T follicular helper cell (primary cell): ENCODE measurements at places on chromosomes 3 and 15.

- no peak for DNase-seq
These were observed 176.9 kb downstream of the TNIK start for GRCh38 chr3:171283183-171283847.

GRCh38 chr3:128369881-128370642 lies 96.6 kb downstream of the DNAJB8 start:
- no peak for DNase-seq

DNA sequence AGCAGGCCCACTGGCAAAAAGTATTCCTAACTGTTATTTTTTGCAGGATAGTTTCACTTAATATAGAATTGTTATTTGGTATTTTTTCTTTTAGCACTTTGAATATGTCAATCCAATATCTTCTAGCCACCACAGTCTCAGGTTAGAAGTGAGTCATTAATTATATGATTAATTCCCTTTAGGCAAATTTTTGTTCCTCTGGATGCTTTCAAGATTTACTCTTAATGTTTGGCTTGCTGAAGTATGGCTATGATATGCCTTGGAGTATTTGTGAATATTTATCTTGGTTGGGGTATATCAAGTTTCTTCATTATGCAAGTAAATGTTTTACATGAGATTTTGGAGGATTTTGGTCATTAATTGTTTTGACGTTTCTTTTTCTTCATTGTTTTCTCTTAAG lies 152.1 kb upstream of the ALCAM start:
- DNase-seq = no peak

DNA sequence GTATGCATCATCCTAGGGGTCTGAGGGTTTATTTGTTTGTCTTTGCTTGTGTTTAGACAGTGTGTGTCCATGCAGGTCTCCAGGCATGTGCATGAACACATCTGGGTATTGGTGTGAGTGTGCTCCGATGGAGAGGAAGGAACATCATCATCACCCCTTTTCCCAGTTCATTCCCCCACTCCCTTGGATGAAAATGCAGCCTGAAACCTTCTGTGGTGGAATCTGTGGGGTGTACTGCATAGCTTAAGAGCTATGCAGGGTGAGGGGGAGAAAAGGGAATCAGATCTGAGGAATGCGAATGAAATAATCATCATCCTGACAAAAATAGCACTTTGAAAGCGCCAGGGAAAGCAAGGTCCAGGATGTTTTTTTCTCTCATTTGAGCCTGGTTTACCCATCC lies 520.1 kb downstream of the NTRK3 start:
- DNase-seq = no peak

GRCh38 chr3:976006-976405 lies 116.8 kb upstream of the CNTN6 start:
- DNase-seq = no peak

- DNase-seq = no peak
These were observed 186.7 kb downstream of the SSR3 start for GRCh38 chr3:156368189-156368588.

- no peak for DNase-seq
These were observed 48.0 kb downstream of the B3GNT5 start for GRCh38 chr3:183300996-183301562.

- DNase-seq = no peak
These were observed 39.7 kb downstream of the C3orf62 start for GRCh38 chr3:49237344-49237743.

DNA sequence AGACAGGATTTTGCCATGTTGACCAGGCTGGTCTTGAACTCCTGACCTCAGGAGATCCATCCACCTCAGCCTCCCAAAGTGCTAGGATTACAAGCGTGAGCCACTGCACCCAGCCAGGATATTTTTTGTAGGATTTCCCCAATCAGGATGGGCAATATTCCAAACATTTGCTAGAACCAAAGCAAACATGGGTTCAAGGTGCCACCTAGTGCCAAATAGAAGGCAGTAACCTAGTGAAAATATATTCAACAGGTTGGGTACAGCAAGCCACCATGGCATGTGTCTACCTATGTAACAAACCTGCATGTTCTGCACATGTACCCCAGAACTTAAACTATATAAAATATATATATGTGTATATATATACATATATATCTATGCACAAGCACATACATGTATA lies 185.9 kb upstream of the CADM2 start:
- no peak for DNase-seq

DNA sequence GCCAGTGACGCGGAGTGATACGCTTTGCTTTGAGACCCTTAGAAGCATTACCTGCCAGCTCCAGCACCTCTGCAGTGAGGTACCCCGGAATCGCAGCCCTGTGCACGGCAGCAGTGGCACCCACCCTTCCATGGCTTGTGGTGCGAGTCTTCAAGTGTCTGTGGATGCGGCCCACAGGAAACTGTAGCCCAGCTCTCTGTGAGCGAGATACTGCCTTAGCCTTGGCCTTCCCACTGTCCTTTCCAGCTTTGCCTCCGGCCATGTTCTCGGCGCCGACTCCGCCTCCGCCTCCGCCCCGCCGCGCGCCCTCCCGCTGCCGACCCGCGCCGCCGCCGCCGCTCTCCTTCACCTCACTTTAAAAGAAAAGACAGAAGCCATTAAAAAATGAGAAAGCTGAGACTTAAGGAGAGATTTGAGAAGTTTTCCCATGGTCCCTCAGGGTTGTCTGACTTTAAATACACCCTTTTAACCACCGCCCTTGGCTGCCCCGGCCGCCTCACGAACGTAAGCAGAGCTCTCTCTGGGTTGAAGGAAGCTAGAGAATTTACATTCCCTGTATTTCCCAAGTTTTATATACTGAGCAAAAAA lies 78.5 kb upstream of the FAM174B start:
- no peak for DNase-seq

DNA sequence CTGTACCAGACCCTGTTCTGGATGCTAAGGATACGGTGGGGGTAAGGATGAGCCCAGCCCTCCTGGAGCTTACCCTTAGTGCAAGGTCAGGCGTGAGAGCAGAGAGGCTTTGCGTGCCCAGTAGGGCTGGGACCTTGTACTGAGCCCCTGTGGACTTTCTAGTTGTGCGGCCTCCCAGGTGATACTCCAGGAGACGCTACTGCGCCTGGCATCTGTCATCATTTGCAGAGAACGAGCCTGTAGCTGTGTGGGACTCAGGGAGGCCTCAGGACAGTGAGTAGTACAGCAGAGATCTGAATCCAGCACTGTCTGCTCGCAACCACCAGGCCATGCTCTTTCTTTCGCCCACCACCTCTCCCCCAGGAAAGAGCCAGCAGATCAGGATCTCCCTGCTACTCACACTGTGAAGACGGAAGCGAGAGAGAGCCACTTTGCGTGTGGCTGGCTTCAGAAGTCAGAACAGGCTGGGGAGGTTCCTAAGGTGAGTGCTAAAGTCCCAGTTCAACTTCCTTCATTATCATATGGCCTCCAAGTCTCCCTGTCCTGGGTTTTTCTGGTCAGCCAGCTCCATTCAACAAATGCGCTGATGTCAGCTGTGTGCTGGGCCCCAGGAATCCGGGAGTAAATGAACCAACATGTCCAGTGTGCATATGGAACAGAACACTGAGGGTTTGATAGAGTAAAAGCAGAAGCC lies 38.2 kb upstream of the ITGA11 start:
- DNase-seq = no peak

DNA sequence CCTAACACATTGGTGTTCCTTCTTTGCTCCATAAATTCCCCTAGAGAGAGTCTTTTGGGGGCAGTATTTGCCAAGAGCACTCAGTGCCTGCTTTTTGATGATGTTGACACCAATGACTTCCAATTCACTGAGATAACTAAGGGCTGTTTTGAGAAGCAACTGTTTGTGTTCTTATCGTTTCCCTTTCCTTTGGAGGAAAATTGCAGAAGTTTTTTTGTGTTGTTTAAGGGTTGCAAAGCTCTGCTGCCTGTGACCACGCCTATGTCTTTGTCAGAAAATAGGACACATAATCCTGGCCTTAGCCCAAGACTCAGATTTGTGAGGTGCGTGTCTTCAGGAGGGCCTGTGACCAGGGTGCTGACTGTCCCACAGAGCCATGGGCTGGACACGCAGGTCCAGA lies 99.6 kb downstream of the FAM43A start:
- DNase-seq = no peak

GRCh38 chr3:106466881-106467280 lies 598.1 kb upstream of the CBLB start:
- DNase-seq = no peak

DNA sequence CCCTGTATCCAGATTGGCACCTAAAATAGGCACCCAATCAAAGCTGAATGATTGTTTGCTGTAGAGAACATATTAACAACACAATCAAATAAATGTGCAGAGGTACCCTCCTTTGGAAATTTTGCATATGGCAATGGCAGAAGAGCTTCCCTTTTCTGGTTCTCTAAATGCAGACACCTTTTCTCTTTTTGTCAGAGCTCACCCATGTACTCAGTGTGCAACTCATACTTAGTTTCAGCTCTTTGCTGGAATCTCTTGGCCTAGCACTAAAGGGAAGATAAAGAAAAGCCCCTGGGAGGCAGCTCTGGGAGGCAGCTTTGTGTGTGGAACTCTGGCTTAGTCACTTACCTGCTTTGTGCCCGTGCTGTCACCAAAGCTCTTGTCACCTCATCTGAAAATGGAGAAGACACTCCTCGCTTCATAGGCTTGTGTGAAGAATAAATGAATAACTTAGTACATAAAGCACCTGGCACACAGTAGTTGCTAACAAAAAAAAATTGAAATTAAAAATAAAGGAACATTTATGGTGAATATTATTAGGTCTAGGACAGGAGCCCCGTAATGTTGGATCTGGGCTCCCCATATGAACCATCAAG lies 28.8 kb downstream of the ST6GAL1 start:
- DNase-seq = no peak

DNA sequence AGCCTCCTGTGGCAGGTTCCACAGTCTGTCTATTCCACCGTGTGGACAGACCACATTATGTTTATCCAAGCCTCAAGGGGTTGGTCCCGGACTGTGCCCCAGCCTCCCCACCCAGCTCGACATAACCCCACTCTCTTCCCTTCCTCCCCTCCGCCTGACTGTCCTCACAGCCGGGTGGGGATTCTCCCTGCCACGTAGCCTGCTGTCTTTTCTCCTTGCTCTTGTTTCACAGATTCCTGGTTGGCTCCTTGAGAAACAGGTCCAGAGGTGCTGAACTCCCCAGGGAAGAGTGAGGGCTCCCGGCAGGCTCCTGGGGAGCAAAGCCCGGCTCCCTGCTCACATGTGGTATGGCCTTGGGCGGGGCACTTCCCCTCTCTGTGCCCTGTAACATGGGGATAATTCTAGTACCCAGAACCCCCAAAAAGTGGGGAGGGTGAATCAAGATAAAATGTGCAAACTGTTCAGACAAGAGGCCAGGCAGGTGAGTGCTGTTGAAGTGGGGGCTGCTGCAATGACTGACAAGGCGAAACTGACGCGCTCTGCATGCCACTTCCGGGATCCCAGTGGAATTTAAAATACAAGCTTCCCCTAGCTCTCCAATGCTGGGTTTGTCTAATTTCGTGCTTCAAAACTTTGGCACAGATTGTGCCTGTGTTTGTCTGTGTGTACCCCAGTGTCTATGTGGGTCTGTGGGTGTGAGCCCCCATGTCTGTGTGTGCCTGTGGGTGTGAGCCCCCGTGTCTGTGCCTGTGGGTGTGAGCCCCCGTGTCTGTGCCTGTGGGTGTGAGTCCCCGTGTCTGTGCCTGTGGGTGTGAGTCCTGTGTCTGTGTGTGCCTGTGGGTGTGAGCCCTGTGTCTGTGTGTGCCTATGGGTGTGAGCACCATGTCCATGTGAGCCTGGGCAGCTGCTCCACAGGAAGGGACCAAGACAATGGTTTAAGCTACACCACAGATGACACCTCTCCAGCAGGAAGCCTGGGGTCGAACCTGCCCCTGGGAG lies 160.6 kb upstream of the IQSEC1 start:
- DNase-seq = no peak

- no peak for DNase-seq
These were observed 50.3 kb downstream of the LRIG1 start for GRCh38 chr3:66450390-66451022.

DNA sequence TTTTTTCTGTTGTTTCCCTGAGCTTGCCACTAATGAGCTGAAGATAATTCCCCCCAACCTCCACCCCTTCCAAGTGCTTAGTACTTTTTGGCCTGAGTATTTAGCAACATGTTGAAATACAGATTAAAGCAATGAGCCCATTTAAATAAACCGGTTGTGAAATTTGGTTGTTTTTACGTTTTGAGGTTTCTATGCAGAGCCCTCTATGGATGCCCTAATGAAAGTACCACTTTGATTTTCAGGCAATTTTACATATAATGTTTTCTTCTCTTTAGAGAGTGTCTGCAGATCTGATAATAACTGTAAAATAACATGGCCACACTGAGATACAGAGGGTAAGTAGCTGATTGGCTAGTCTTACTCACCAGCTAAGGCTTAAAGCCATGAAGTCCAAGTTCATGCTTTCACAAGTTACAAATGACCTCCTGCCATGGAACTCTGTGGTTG lies 139.4 kb upstream of the SLC7A14 start:
- no peak for DNase-seq

GRCh38 chr3:78988324-78988723 lies 779.5 kb downstream of the ROBO1 start:
- no peak for DNase-seq

DNA sequence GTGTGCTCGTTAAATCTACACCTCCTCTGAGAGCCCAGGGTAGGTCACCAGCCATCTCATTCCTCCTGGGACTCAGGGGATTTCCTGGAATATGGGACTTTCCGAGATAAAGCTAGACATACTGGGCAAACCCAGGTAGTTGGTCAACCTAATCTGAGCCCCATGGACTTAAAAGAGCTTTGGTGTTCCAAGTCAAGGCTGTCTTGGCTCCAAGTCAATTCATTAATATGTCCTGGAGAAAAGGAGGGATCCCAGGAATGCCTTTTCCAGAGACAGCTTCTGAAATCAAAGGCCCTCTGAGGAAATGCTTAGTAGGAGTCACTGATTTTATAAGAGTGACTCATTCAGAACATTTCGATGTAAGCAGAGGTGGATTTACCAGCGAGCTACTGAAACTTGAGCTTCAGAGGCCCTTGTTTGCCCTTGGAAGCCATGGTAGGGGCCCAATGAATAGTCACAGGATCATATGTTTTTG lies 137.3 kb upstream of the UBE2E1 start:
- no peak for DNase-seq

- no peak for DNase-seq
These were observed 25.9 kb upstream of the SPRED1 start for GRCh38 chr15:38226608-38227266.

- no peak for DNase-seq
These were observed 808.0 kb upstream of the NR2F2 start for GRCh38 chr15:95522533-95522932.

- no peak for DNase-seq
These were observed 21.4 kb upstream of the PRTG start for GRCh38 chr15:55764398-55764797.

DNA sequence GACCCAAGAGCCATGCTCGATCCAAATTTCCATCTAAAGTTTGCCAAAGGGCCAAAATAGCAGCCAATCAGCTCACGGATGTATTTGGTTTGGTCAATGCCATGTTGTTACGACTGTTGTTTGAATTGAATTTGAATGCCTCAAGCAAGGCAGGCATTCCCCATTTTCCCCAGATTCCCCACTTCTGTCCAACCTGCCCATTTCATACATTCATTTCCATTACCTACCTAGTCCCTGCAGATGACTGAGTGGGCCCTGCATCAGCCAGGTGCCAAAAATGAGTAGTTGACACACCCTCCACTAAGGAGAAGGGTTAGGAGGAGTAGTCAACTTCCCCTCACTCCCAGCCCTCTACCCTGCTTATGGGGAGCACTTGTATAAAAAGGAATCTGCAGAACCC lies 51.7 kb downstream of the ANXA2 start:
- no peak for DNase-seq
